HT1080 (cell line): ENCODE measurements at places on chromosomes 1 and 21. TPM values are rescaled to one million over a fixed set of nuclear protein-coding genes. Genes with fewer than 3 reads are reported as not detected.

MFAP2 gene
- not detected in 2 replicates for total RNA-seq

IFI44L gene
- total RNA-seq, result not detected in 2 replicates

NHLH1 gene
- total RNA-seq, result 0.18 TPM in 1 of 2 replicates, not detected in the other

EXTL1 gene
- total RNA-seq, result not detected in 2 replicates

KIF17 gene
- 0.06 and 0.47 TPM in 2 replicates for total RNA-seq

AGMAT gene
- not detected in 2 replicates for total RNA-seq

MYOM3 gene
- 0.97 and 1.5 TPM in 2 replicates for total RNA-seq

NR0B2 gene
- not detected in 2 replicates for total RNA-seq

ERO1B gene
- total RNA-seq, result 2.2 and 2.6 TPM in 2 replicates

CFHR3 gene
- 0.20 and 0.76 TPM in 2 replicates for total RNA-seq

CCDC27 gene
- not detected in 2 replicates for total RNA-seq

NFASC gene
- total RNA-seq, result 7.3 and 7.8 TPM in 2 replicates

PLXNA2 gene
- 5.9 and 6.0 TPM in 2 replicates for total RNA-seq

MTF1 gene
- 2.4 and 3.1 TPM in 2 replicates for total RNA-seq

CDCA8 gene
- 29.3 and 38.4 TPM in 2 replicates for total RNA-seq

RALGPS2 gene
- 9.4 and 11.6 TPM in 2 replicates for total RNA-seq

KRTAP20-2 gene
- total RNA-seq, result not detected in 2 replicates

PSMB2 gene
- 45.3 and 56.9 TPM in 2 replicates for total RNA-seq

GJA4 gene
- total RNA-seq, result not detected in 2 replicates

SLAMF9 gene
- total RNA-seq, result 10.7 and 15.9 TPM in 2 replicates

PTGS2 gene
- 0.69 and 4.0 TPM in 2 replicates for total RNA-seq

PDE4B gene
- total RNA-seq, result 5.4 and 7.6 TPM in 2 replicates

CD55 gene
- total RNA-seq, result 37.5 and 41.5 TPM in 2 replicates

BMP8B gene
- not detected in 2 replicates for total RNA-seq

INTS3 gene
- total RNA-seq, result 22.1 and 22.2 TPM in 2 replicates

OPN3 gene
- 3.5 and 5.3 TPM in 2 replicates for total RNA-seq

LIN28A gene
- total RNA-seq, result not detected in 2 replicates

NID1 gene
- 15.7 and 17.5 TPM in 2 replicates for total RNA-seq

KRTAP19-1 gene
- not detected in 2 replicates for total RNA-seq

WNT4 gene
- 1.1 TPM in 1 of 2 replicates, not detected in the other for total RNA-seq

ETV3L gene
- not detected in 2 replicates for total RNA-seq

CD84 gene
- total RNA-seq, result not detected in 2 replicates

FAM151A gene
- not detected in 2 replicates for total RNA-seq

C1orf185 gene
- total RNA-seq, result not detected in 2 replicates

KCNA3 gene
- total RNA-seq, result not detected in 2 replicates

RPE65 gene
- total RNA-seq, result not detected in 2 replicates

SLFNL1 gene
- total RNA-seq, result 0.17 TPM in 1 of 2 replicates, not detected in the other

PTPN14 gene
- 47.5 and 63.0 TPM in 2 replicates for total RNA-seq

CRNN gene
- not detected in 2 replicates for total RNA-seq

SMPDL3B gene
- 0.34 and 0.60 TPM in 2 replicates for total RNA-seq

HAO2 gene
- total RNA-seq, result not detected in 2 replicates

MEF2D gene
- total RNA-seq, result 21.6 and 27.9 TPM in 2 replicates

TLR5 gene
- total RNA-seq, result not detected in 2 replicates

ADAMTS5 gene
- not detected in 2 replicates for total RNA-seq

LDLRAD1 gene
- not detected in 2 replicates for total RNA-seq

WNT2B gene
- 0.02 TPM in 1 of 2 replicates, not detected in the other for total RNA-seq

SPRR2E gene
- not detected in 2 replicates for total RNA-seq

ZNF683 gene
- total RNA-seq, result not detected in 2 replicates
